Glutamatergic neuron (in vitro differentiated cells): ENCODE measurements at places on chromosomes 12 and 14. TPM values are rescaled to one million over a fixed set of nuclear protein-coding genes. Genes with fewer than 3 reads are reported as not detected.
A peak's percentile ranks its signal among the peaks of the same experiment; 100 is the strongest.

DNA sequence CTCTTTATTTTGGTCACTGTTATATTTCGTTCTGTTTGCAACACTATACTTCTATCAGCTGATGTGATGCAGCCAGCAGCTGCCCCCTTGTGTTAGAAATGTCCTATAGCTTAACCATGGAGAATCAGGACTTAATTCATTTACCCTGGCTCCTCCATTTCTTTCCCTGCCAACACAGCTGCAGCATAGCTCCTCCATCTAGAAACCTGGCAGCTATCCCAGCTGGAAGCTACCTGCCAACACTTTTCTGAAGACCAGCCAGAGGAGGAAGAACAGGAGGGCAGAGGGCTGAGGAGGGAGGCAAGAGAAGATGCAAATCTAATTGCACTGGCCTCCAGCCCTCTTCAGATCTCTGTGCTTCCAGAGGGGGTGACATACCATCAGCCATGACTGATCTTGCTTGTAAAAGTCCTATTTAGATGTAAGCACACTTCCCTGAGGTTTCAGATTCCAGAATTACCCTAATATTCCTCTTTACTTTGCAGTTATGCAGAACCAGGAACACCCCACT is 156.8 kb upstream of the TMEM260 start:
- H3K4me1 ChIP-seq: peaks cover 3% of the 10 kb centered on the region
- H3K27me3 ChIP-seq: no peaks in the 10 kb centered on the region
- H3K4me3 ChIP-seq: no peak overlapping the region
- no peak overlapping the region for H3K27ac ChIP-seq

DNA sequence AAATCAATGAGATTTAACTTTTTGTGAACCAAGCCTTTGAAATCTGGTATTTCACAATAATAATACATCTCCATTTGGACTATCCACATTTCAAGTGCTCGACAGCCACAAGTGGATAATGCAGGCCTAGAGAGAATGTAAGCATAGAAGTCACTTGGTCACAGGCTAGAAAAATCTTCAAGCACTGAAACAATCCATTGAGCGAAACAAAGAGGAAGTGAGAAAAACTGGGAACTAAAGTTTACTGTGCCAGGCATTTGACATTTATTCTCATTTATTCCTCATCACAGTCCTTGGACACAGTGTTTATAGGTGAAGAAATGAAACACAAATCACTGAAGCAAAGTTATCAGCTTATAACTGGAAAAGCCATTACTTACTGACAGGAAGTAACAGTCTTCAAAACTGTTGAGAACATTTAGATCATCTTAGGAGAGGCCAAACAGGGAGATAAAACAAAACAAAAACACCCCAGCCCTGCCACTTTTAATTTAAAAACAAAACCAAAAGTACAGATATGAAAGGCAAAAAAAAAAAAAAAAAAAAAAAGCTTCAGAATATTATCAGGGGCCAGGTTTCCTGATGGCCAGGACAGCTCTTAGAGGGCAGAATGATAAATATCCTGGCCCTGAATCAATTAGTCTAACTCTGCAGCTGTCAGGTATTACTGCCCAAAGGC is 29.2 kb downstream of the GNS start:
- H3K4me3 ChIP-seq: peak overlapping the region; percentile 76
- peaks cover 49% of the 10 kb centered on the region for H3K4me1 ChIP-seq
- H3K36me3 ChIP-seq: no peaks in the 10 kb centered on the region
- peak overlapping the region; percentile 95 for H3K27ac ChIP-seq

GPR33 gene
- total RNA-seq: not detected

DNA sequence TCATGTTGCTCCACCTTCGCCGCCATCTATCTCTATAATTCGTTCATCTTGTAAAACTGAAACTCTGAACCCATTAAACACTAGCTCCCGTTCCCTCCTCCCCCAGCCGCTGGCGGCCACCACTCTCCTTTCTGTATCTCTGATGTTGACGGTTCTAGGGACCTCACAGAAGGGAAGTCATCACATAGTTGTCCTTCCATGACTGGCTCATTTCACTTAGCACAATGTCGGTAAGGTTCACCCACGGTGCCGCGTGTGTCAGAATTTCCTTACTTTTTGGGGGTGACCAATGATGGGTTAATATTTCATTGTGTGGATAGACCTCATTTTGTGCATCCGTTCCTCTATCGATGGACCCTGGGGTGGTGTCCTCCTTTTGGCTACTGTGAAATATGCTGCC is 2.0 kb upstream of the CACNA2D4 start:
- H3K4me1 ChIP-seq: peaks cover 20% of the 10 kb centered on the region
- H3K4me3 ChIP-seq: no peak overlapping the region
- peaks cover 9% of the 10 kb centered on the region for H3K27me3 ChIP-seq
- H3K36me3 ChIP-seq: peaks cover 5% of the 10 kb centered on the region
- no peak for DNase-seq

- no peaks in the 10 kb centered on the region for H3K27me3 ChIP-seq
- H3K4me1 ChIP-seq: peaks cover 4% of the 10 kb centered on the region
- DNase-seq: no peak
- H3K4me3 ChIP-seq: no peak overlapping the region
- peaks cover 5% of the 10 kb centered on the region for H3K36me3 ChIP-seq
Measured at GRCh38 chr12:100801320-100801719, 6.7 kb downstream of the ANO4 start.

TCL1B gene
- not detected for total RNA-seq

A2M gene
- total RNA-seq: 346 TPM

NANOG gene
- 1.3 TPM for total RNA-seq

MYF5 gene
- not detected for total RNA-seq

PTPN6 gene
- 3.8 TPM for total RNA-seq

PSMC1 gene
- total RNA-seq: 113 TPM

DNA sequence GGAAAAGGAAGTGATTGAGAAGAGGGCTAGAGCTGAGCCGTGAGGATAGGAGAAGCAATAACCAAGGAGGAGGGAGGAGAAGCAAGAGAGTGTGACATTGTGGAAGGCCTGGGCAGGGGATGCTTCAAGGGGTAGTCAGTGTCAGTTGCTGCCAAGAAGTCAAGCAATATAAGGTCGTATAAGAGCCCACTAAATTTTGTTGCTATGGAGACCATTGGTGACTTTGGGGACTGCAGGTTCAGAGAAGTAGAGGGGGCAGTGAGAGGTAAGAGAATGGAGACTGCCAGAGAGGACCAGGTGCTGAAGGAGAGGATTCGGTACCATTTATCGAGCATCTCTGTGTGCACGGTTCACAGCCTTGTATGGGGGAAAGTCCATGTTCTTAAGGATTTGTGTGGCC is 3.1 kb upstream of the ATXN3 start:
- H3K27me3 ChIP-seq: peaks cover 5% of the 10 kb centered on the region
- H3K36me3 ChIP-seq: no peaks in the 10 kb centered on the region

SLC6A15 gene
- total RNA-seq: 123 TPM

GALNT16 gene
- total RNA-seq: 124 TPM

PPP1R36 gene
- 2.4 TPM for total RNA-seq

- peaks cover 2% of the 10 kb centered on the region for H3K4me1 ChIP-seq
- no peak overlapping the region for H3K27ac ChIP-seq
- H3K4me3 ChIP-seq: no peak overlapping the region
- peaks cover 5% of the 10 kb centered on the region for H3K27me3 ChIP-seq
- H3K36me3 ChIP-seq: peaks cover 19% of the 10 kb centered on the region
Measured at GRCh38 chr12:94575024-94575423, 75.3 kb downstream of the TMCC3 start.

PIK3C2G gene
- not detected for total RNA-seq

DNA sequence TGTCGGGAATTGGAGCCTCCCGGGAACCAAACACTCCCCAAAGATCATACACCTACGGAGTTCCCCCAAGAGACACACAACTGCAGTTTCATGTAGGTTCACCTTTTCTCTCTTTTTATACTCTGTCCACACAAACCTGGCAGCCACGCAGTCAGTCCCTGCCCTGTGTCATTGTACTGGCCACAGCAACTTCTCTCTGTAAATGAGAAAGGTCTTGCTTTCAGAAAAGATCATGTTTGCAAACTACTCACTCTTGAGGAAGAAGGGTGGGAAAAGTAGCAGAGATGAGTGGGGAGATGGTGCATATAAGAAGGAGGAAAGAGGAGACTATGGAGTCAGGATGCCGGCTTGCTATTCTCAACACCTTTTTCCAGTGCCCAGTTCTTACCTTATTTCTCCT is 10.4 kb downstream of the ANG start:
- H3K36me3 ChIP-seq: no peaks in the 10 kb centered on the region
- no peaks in the 10 kb centered on the region for H3K4me1 ChIP-seq
- no peak for DNase-seq
- no peak overlapping the region for H3K27ac ChIP-seq

GRCh38 chr12:82505150-82505549 is 146.8 kb downstream of the METTL25 start:
- no peak overlapping the region for H3K4me3 ChIP-seq
- no peak overlapping the region for H3K27ac ChIP-seq
- H3K4me1 ChIP-seq: peaks cover 4% of the 10 kb centered on the region
- no peaks in the 10 kb centered on the region for H3K36me3 ChIP-seq

WNT1 gene
- not detected for total RNA-seq

DNA sequence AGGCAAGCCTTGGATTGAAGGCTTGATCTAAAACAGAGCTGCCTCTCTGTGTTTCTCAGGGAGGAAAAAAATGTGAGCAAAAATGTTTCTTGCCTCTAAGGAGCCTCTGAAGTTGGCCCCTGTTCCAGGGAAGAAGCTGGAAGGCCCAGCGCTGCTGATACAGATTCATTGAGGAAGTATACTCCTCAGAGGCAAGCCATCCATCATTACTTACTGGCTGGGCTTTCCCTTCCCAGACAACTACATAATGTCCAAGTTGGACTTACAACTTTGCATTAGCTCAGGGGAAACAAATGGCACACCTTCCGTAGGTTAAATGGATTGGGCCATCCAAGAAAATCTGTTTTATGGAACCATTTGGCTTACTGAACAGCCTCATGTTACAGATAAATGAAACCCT is 263.7 kb upstream of the SEL1L start:
- peaks cover 5% of the 10 kb centered on the region for H3K4me1 ChIP-seq
- H3K27ac ChIP-seq: no peak overlapping the region
- no peaks in the 10 kb centered on the region for H3K36me3 ChIP-seq

SLC8A3 gene
- 9.8 TPM for total RNA-seq

DNA sequence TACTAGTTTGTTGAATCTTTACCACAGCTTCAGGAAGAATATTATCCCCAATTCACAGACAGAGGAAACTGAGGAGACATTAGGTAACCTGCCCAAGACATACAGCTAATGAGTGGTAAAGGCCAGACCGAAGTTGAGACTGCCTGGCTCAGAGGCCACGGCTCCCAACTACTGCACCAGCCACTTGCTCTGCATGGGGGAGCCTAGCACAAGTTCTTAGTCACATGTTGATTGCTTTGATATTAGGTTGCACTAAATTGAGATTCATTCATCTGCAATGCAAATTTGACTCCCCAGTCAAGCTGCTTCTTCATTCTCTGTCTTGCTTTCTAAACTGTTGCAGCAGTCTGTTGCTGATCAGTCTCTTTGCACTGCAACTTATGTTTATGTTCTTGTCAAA is 25.9 kb upstream of the POLR3B start:
- no peaks in the 10 kb centered on the region for H3K27me3 ChIP-seq
- H3K4me1 ChIP-seq: peaks cover 5% of the 10 kb centered on the region
- no peaks in the 10 kb centered on the region for H3K36me3 ChIP-seq
- no peak overlapping the region for H3K27ac ChIP-seq

CELA1 gene
- not detected for total RNA-seq

TTC9 gene
- total RNA-seq: 8.6 TPM

GRCh38 chr12:988646-989045 is 2.4 kb upstream of the ERC1 start:
- peak overlapping the region; percentile 99 for H3K27ac ChIP-seq
- peaks cover 22% of the 10 kb centered on the region for H3K4me1 ChIP-seq
- H3K36me3 ChIP-seq: no peaks in the 10 kb centered on the region

TOMM20L gene
- not detected for total RNA-seq

DNA sequence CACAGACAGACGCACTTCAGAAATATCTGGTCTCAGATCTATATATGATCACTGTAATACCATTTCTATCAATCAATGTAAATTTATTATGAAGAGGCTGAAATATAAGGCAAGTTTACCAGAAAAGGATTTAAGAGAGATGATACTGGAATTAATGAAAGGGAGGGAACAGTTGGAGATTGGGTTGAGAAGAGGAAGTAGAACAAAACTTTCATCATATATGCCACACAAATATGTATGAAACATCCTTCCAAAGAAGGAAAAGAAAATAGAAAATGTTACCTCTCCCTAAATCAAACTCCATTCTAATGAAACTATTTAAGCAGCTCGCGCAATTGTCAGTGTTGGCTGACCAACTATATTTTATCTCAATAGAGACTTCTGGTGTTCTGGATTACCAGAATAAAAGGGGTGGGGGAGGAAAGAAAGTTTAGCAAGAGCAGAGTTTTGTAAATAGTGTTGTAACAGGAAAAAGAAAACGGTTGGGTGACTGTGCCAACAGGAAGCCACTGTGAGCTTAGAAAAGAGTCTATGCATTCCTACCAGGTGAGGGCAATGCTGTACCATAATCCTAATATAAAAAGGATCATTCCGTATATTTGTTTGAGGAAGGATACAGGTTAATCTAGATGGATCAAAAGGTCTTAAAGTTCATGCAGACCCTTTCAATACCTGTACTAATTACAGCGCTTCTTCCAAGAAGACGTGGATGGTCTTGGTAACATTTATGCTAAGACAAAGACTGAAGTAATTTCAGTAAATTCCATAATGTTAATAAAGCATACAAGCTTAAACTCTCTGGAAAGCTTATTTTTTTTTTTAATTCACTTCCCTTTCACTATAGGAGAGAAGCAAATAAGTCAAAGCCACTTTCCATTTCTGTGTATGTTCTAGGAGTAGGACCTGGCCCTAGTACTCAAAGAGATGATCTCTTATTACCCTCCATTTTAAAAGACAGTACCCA is 14.5 kb upstream of the LLPH start:
- no peak overlapping the region for H3K4me3 ChIP-seq
- H3K36me3 ChIP-seq: peaks cover 17% of the 10 kb centered on the region
- no peaks in the 10 kb centered on the region for H3K27me3 ChIP-seq
- H3K4me1 ChIP-seq: peaks cover 3% of the 10 kb centered on the region

E2F7 gene
- total RNA-seq: 4.2 TPM

SCNN1A gene
- total RNA-seq: 0.74 TPM

DNA sequence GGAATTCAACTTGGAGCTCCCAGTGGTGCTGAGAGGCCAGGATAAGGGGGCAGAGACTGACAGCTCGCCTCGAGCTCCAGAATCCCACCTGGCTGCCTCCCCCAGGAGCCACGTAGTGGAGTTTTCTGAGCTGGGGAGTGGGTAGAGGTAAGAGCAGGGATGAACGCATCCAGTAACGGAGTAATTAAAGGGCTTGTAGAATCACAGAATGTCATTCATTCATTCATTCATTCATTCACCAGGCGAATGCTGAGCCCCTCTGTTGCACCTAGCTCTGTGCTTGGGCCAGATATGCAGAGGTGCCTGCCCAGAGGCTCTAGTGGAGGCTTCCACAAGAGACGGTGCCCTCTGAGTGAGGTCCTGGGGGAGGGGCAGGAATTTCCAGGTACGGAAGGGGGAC is 8.1 kb downstream of the FAM181A start:
- H3K27me3 ChIP-seq: peaks cover 12% of the 10 kb centered on the region
- no peak overlapping the region for H3K27ac ChIP-seq
- no peak overlapping the region for H3K4me3 ChIP-seq
- H3K36me3 ChIP-seq: peaks cover 3% of the 10 kb centered on the region

DNA sequence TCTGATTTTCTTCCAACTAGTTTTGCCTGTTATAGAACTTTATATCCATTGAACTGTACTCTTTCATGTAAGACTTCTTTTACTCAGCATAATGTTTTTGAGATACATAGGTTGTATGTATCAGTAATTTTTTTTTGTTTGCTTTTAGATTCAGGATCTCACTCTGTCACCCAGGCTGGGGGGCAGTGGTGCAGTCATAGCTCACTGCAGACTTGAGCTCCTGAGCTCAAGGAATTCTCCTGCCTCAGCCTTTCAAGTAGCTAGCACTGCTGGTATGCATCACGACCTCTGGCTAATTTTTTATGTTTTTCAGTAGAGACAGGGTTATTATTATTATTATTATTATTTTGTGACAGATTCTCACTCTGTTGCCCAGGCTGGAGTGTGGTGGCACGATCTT is 65.0 kb upstream of the DDHD1 start:
- no peak for DNase-seq
- H3K36me3 ChIP-seq: no peaks in the 10 kb centered on the region
- H3K4me3 ChIP-seq: peak overlapping the region; percentile 78
- H3K27ac ChIP-seq: no peak overlapping the region
- H3K27me3 ChIP-seq: no peaks in the 10 kb centered on the region
